ENCODE measurements at places on chromosomes 4 and X. TPM values are rescaled to one million over a fixed set of nuclear protein-coding genes. Genes with fewer than 3 reads are reported as not detected.

CSN3 gene
- not detected for total RNA-seq

BEND4 gene
- 5.9 TPM for total RNA-seq

PAGE2 gene
- not detected for total RNA-seq

OPRPN gene
- total RNA-seq: not detected

- no peak overlapping the region for H3K4me3 ChIP-seq
- no peak for DNase-seq
- H3K27ac ChIP-seq: no peak overlapping the region
- no peaks in the 10 kb centered on the region for H3K27me3 ChIP-seq
- H3K4me1 ChIP-seq: no peaks in the 10 kb centered on the region
These were observed 795.7 kb downstream of the ADGRL3 start for GRCh38 chr4:61995717-61996340.

GRCh38 chr4:4542774-4543485, 1.1 kb upstream of the STX18 start:
- peak overlapping the region; percentile 96 for H3K27ac ChIP-seq
- H3K4me1 ChIP-seq: peaks cover 47% of the 10 kb centered on the region
- H3K27me3 ChIP-seq: no peaks in the 10 kb centered on the region
- H3K4me3 ChIP-seq: peak overlapping the region; percentile 90
- H3K36me3 ChIP-seq: peaks cover 14% of the 10 kb centered on the region

- H3K27me3 ChIP-seq: no peaks in the 10 kb centered on the region
- H3K4me1 ChIP-seq: no peaks in the 10 kb centered on the region
- no peak for DNase-seq
- H3K4me3 ChIP-seq: no peak overlapping the region
- no peaks in the 10 kb centered on the region for H3K36me3 ChIP-seq
These were observed 423 bp downstream of the HEPH start for GRCh38 chrX:66164470-66164869.

- H3K4me1 ChIP-seq: no peaks in the 10 kb centered on the region
- H3K4me3 ChIP-seq: no peak overlapping the region
- no peak for DNase-seq
- H3K36me3 ChIP-seq: no peaks in the 10 kb centered on the region
- no peak overlapping the region for H3K27ac ChIP-seq
- H3K27me3 ChIP-seq: no peaks in the 10 kb centered on the region
These were observed 33.6 kb upstream of the PDGFC start for GRCh38 chr4:157005193-157005592.

DNA sequence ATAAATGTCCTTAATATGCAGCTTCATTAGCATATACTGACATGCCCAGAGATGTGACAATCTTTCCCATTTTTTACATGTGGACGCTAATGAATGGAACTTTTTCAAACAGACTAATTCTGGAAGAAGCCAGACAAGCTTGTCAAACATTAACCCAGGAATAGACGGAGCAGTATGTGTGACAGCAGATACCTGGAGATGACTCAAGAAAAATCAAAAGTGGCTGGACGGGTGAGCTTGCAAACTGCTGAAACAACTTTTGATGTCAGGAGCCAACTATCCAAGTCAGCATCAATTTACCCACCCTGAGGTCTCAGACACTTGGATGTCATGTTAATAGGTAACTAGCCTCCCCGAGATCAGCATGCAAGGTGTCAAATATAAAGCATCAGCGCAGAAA, 183.0 kb downstream of the PACRGL start:
- H3K27me3 ChIP-seq: no peaks in the 10 kb centered on the region
- H3K4me1 ChIP-seq: no peaks in the 10 kb centered on the region
- no peak for DNase-seq
- no peaks in the 10 kb centered on the region for H3K36me3 ChIP-seq
- no peak overlapping the region for H3K27ac ChIP-seq

DNA sequence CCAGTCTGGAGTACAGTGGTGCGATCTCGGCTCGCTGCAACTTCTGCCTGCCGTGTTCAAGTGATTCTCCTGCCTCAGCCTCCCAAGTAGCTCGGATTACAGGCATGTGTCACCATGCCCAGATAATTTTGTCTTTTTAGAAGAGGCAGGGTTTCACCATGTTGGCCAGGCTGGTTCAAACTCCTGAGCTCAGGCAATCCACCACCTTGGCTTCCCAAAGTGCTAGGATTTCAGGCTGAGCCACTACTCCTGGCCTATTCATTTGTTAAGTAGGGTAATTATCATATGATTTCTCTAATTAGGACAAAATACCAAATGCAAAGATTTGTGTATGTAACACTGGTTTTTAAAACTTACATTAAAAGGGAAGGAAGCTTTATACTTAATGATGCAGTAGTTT, 137.8 kb downstream of the GPM6A start:
- no peak overlapping the region for H3K27ac ChIP-seq
- no peaks in the 10 kb centered on the region for H3K4me1 ChIP-seq
- no peak overlapping the region for H3K4me3 ChIP-seq
- no peaks in the 10 kb centered on the region for H3K36me3 ChIP-seq
- DNase-seq: no peak

DNA sequence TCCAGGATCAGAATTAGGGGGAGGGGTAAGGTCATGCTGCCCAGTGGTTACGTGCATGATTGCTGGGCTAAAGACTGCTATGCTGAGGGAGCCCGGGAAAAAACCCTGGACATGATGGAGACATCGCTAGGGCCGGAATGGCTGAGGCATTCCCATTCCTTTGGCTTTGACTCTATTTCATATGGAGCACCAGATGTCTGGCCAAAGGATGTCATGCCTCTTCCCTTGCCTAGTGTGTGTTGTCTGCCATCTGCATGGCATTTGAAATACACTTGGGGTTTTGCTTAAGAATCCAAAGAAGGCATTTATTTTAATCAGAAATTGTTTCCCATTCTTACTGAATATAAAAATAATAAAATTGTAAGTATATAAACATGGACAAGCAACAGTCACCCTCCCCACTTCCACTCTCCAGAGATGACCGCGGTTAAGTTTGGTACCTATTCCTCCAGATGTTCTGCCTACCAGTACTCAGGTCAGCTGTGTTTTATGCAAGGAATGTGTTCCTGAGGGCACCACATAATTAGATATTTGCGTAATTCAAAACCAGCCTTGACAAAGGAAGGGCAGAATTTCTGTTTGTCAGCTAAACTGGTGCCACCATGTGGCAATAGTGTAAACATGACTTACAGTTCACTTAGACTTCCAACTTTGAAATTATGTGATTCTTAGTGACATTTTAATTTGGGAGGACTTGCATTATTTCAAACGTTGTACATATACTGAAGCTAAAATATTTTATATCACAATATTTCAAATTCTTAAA, 105.9 kb downstream of the CT47B1 start:
- no peak overlapping the region for H3K4me3 ChIP-seq
- DNase-seq: no peak
- H3K36me3 ChIP-seq: no peaks in the 10 kb centered on the region
- H3K27me3 ChIP-seq: no peaks in the 10 kb centered on the region
- H3K27ac ChIP-seq: no peak overlapping the region

GRCh38 chrX:40912166-40912565, 173.1 kb upstream of the USP9X start:
- DNase-seq: no peak
- no peaks in the 10 kb centered on the region for H3K36me3 ChIP-seq
- no peak overlapping the region for H3K4me3 ChIP-seq
- peaks cover 3% of the 10 kb centered on the region for H3K27me3 ChIP-seq

DNA sequence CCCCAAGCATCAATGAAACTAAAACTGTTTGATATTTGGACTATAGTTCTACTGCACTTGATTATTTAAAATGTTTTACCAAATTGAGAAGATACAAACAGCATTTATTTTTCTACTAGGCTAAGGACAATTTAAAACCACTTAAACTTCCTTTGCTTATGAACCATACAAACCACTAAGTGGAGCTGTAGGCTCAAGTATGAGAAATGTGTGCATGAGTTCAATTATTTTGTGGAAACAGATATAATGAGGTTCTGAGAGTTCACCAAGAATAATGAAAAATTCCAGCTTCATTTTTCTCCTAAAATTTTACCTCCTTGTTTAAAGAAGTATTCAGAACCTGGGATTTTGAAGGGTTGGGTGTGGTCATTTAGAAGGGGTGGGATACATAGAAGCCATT, 63.1 kb downstream of the SERPINA7 start:
- H3K4me1 ChIP-seq: no peaks in the 10 kb centered on the region
- H3K4me3 ChIP-seq: no peak overlapping the region
- H3K27me3 ChIP-seq: no peaks in the 10 kb centered on the region

GRCh38 chr4:24801136-24801855, 5.9 kb downstream of the SOD3 start:
- no peak for DNase-seq
- H3K27me3 ChIP-seq: peaks cover 43% of the 10 kb centered on the region
- peaks cover 2% of the 10 kb centered on the region for H3K36me3 ChIP-seq
- no peaks in the 10 kb centered on the region for H3K4me1 ChIP-seq

GRCh38 chr4:38210396-38211114, 250.4 kb downstream of the PTTG2 start:
- DNase-seq: no peak
- no peak overlapping the region for H3K27ac ChIP-seq
- H3K4me3 ChIP-seq: no peak overlapping the region
- H3K4me1 ChIP-seq: no peaks in the 10 kb centered on the region

DNA sequence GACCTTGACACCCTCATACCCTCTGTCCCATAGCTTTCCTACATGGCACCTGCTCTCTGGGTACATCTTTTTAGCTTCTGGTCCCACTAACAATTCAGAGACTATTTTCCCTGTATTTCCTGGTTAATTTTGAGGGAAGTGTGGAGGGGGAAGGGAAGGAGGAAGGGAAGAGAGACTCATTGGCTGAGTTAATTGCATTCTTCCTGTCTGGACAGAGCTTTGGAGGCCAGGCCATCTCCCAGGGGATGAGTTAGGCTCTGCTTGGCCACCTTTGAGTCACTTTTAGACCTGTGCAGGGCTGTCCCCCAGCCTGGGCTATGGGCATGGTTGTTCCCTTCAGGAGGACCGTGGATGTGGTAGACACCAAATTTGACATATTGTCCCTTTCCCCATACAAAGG, 167.9 kb upstream of the PGRMC2 start:
- no peak overlapping the region for H3K27ac ChIP-seq
- H3K4me1 ChIP-seq: peaks cover 10% of the 10 kb centered on the region
- H3K27me3 ChIP-seq: peaks cover 6% of the 10 kb centered on the region
- no peaks in the 10 kb centered on the region for H3K36me3 ChIP-seq
- DNase-seq: no peak

- no peak for DNase-seq
- no peak overlapping the region for H3K27ac ChIP-seq
- no peak overlapping the region for H3K4me3 ChIP-seq
- no peaks in the 10 kb centered on the region for H3K36me3 ChIP-seq
- no peaks in the 10 kb centered on the region for H3K4me1 ChIP-seq
These were observed 465.2 kb upstream of the IGFBP7 start for GRCh38 chr4:57575426-57575825.
